Activated naive CD4-positive, alpha-beta T cell treated with anti-CD3 and anti-CD28 coated beads, Interleukin-2, amount 50 U/mL, for 16 hours (primary cell): ENCODE measurements at places on chromosomes 1 and 21.

GRCh38 chr1:17657436-17657835, 97.7 kb upstream of the ACTL8 start:
- no peak for DNase-seq

DNA sequence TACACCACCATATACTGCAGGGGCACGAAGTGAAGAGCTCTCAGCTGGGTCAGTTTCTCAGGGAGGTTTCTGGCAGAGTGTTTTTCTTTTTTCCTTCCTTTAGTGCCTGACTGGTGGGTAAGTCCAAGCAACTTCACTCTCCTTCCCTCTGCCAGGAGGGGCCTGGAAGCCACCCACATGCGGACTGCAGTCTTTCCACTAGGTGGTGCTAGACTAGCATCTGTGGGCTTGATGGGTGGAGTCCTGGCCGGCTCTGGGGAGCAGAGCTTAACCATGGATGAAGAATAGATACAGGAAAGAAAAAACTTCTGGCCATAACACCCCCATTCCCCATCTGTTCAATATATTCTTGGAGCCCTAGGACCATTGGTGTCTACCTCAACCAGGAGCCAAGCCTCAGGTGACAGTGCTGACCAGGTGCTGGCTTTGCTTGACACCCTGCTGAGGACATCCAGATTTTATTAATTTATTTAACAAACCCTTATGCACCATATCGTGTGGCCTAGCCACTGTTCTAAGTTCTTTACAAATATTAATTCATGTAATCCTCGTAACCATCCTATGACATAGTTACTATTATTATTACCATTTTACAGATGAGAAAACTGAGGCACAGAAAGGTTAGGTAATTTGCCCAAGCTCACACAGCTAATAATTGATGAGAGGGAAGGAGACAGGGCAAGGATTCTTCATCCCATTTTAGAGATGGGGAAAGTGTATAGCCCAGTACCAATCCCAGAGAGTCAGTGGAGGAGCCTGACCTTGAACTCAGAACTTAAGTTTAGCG, 126.7 kb upstream of the CSF3R start:
- DNase-seq = no peak

- DNase-seq = no peak
These were observed 17.6 kb upstream of the TNFRSF1B start for GRCh38 chr1:12148958-12149790.

DNA sequence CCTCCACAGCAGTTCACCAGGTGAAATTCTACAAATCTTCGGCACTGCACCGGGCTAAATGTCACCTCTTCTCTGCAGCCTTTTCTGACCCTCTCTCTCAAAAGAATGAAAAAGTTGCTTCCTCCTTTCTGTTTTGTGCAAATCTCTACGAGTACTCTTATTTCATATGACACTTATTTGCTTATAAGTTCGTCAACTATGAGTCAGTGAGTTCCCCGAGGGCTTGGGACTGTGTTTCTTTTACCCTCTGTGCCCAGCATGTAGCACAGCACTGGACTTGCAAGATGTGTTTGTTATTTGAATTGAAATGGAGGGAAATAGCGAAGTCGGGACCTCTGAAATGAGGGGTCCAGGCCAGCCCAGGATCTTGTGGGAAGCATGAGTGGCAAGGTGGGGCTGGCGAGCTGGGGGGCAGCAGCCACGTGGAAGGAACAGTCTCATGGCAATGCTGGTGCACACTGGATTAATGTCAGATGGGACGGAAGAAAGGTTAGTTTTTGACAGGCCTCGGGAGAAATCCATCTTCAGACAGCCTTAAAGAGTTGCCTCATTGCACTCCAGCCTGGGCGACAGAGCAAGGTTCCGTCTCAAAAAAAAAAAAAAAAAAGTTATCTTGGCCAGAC, 6.2 kb downstream of the SLC6A9 start:
- no peak for DNase-seq

- DNase-seq = no peak
These were observed 208.4 kb upstream of the PTBP2 start for GRCh38 chr1:96513136-96513535.
